ENCODE measurements at places on chromosomes 11 and 22.

DNA sequence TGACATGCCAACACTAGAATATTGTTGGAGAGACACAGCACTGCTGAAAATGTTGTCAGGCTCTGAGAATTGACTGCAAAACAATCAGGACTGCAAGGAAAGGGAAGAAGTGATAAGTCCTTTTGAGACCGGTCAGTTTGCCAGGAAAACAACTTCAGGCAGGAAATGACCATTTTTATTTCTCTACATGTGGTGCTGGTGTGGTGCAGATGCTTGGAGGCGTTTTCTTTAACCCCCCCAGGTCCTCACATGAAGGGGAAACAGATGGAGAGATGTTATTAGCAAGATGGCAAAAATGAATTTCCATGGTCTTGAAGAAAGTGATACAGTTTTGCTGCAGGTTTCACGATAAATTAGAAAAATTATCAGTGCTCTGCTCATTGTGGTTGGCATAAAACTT lies 5.7 kb downstream of the AP2A2 start:
- DNase-seq = no peak

DNA sequence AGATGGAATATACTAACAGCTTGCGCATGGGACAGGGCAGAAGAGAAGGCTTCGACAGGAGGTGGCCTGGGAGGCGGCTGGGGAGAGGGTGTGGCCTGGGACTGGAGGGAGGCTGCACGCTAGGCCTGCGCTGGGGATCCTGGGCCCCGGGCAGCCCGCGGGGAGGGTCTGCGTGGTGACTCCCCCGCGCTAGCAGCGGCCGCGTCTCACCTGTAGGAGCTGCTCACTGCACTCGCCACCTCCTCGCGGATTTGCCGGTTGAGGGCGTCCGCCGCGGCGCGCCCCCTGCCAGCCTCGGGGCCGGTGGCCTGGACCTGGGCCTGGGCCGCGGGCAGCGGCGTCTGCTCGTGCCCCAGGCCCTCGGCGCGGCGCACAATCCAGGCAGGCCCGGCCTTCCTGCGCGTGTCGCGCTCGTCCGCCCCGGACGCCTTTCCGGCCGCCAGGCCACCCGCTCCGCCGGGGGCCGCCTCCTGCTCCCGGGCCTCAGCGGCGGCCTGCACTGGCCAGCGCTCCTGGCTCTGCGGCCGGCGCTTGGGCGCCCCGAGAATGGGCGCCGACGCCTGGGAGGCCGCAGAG lies 1.5 kb downstream of the MAP6 start:
- no peak for DNase-seq

DNA sequence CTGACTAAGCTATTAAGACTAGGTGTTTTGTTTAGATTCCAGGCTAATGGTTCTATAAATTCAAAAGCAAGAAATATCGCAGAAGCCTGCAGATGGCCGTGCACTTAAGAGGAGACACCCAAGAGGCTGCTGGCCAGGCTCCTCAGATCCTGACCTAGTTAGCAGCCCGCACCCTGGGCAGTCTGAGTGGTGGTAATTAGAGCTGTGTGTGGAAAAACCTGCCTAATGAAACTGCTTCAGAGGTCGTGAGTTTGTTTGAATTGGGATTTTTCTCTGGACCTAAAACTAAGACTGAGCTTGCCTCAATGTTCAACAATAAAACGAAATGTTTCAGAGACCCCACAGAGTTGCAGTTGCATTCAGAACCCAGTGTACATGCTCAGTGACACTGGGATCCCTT lies 627.7 kb downstream of the OPCML start:
- no peak for DNase-seq

DNA sequence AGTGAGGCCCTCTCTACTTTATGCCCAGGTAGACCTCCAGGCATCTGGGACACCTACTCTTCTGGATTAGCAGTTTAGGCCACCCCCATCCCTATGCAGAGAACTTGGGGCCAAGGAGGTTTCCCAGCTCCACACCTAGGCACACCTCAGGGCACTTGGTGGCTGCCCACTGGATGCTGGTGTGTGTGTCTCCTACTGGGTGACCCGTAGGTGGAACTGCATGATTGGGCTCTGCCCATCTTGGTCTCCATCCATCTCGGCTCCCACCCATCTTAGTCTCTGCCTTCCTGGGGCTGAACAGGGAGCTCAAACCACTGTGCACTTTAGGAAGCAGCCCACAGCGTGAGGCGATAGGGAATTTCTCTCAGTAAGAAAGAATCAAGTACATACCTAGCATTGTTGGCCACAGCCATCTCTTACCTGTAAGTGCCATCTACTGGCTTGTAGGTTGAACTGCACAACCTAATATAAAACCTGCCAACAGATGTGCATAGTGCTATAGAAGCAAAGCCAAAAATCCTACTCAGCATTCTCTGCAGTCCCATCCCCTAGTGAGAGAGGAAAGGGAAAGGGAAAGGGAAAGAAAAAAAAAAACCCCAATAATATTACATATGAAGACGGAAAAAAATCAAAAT lies 61.6 kb upstream of the PTPN5 start:
- no peak for DNase-seq

GRCh38 chr11:34639545-34639944 lies 18.7 kb downstream of the EHF start:
- no peak for DNase-seq

- no peak for DNase-seq
Measured at GRCh38 chr11:64848826-64849597, 4.6 kb upstream of the CDC42BPG start.

DNA sequence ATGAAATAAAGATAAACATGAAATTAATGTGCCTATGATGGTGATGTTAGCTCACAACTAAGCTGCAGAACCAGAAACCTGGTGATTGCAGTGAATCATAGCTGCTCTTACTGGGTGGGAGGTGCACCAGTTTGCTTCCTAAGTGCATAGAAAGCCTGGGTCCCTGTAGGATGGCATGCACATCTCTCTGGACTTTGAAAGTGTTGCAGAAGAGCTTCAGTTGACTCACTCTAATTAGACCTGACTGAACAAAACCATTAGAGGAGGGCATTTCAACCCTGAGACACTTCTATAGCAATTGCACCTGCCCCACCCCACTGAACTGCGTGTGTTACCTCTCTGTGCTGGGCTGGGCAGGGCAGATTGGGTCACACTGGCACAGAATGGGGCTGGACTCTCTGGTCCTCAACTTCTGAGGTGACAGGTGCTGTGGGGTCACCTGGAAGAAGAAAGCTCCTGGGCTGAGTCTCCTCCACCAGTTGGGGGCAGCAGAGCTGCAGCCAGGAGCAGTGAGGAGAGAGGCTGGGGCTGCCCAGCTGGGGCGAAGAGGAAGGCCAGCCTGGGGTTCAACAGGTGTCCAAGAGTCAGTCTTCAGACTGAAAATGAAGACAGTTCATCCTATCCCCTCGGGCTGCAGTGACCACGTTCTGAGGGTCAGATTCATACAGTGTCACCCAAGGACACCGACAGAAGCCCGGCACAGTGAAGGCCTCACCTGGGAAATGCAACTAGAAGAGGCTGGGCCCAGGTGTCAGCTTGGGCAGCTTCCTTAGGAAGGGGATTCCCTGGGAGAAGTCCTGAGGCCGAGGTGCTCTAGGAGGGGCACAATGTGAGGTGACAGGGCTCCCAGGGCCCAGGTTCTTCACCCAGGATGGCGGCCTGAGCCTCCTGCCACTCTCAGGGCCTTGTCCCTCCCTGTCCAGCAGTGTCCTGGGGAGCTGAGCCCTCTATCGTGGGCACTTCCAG lies 58.1 kb downstream of the GGTLC2 start:
- no peak for DNase-seq

DNA sequence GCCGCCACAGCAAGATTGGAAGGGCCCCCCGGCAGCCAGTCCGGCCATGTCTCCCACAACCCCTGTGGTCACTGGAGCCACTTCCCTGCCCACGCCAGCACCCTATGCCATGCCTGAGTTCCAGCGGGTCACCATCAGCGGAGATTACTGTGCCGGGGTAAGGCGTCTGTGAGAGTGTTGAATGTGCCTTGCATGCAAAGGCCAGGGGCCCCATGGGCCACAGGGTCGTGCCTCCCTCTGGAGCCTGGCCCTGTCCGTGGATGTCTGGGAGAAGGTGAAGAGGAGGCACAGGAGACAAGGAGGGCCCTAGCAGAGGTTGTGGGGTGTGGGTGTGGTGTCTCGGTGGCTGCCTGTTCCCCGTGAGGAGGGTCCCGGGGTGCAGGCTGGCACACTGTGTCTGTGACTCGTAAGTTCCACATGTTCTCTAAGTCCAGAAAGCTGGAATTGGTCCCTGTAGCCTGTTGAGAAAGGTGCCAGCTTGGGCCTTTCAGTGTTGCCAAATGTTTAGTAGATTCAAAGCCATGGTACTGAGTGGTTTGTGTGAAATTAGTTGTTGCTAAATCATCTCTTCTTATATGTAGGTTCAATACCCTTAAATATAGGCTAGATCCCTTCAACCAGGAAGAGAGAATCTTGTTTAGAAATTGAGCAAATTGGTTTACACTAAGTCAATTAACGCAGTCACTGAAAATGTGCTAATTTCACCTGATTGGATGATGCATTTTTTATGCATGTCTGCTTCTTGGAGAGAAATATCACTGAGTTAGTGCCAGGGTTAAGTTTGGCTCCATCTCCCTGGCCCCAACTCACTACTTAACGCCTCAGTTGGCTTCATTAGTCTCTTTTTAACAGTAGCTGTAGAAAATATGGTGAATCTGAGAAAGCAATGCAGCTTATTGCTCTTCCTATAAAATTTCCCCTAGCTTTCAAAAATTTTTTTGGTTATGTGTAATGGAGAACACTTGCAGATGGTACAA lies 23.8 kb downstream of the AMPD3 start:
- DNase-seq = no peak
